ENCODE measurements at places on chromosomes 3 and 15. TPM values are rescaled to one million over a fixed set of nuclear protein-coding genes. Genes with fewer than 3 reads are reported as not detected.

DNA sequence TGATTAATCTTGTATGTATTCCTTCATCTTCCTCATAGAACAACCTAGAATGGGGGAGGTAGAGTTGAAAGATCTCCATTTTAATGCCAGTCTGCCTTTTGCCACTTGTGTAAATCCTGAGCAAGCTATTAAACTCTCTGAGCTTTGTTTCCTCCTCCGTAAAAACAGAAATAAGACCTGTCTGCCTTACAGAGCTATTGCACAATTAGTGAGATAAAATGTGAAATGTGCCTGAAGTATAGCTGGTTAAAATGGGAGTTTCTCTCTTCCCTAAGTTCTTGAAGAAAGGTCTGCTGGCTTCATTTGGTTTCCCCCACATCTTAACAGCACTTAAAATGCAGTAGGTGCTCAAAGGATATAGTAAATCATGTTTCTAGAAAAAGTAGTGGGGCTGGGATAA lies 19.0 kb downstream of the ALDH1A2 start:
- H3K27me3 ChIP-seq: no peaks in the 10 kb centered on the region
- no peak overlapping the region for H3K4me3 ChIP-seq
- DNase-seq: no peak
- no peaks in the 10 kb centered on the region for H3K36me3 ChIP-seq
- H3K27ac ChIP-seq: no peak overlapping the region

GRCh38 chr3:24529210-24529609 lies 34.6 kb upstream of the THRB start:
- no peak overlapping the region for H3K4me3 ChIP-seq
- no peak for DNase-seq
- no peaks in the 10 kb centered on the region for H3K4me1 ChIP-seq
- no peak overlapping the region for H3K27ac ChIP-seq

DNA sequence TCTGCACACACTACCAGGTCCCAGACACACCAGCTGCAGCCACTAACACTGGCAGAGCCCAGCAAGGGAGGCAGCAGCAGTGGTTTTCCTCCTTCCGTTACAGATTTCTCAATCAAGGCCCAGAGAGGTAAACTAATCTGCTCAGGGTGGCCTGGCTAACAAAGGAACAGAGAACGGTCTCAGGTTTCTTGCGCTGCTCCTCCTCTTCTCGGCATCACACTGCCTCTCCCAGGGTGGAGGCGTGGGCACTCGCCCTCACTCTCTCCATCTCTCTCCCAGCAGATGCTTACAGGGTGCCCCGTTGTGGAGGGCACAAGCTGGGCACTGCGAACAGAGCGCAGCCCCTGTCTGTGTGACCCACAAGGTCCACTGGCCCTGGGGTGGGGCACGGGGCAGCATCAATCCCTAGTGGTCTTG lies 228.7 kb downstream of the VPS13C start:
- DNase-seq: no peak
- H3K36me3 ChIP-seq: no peaks in the 10 kb centered on the region
- no peaks in the 10 kb centered on the region for H3K4me1 ChIP-seq
- no peaks in the 10 kb centered on the region for H3K27me3 ChIP-seq
- H3K4me3 ChIP-seq: no peak overlapping the region

DNA sequence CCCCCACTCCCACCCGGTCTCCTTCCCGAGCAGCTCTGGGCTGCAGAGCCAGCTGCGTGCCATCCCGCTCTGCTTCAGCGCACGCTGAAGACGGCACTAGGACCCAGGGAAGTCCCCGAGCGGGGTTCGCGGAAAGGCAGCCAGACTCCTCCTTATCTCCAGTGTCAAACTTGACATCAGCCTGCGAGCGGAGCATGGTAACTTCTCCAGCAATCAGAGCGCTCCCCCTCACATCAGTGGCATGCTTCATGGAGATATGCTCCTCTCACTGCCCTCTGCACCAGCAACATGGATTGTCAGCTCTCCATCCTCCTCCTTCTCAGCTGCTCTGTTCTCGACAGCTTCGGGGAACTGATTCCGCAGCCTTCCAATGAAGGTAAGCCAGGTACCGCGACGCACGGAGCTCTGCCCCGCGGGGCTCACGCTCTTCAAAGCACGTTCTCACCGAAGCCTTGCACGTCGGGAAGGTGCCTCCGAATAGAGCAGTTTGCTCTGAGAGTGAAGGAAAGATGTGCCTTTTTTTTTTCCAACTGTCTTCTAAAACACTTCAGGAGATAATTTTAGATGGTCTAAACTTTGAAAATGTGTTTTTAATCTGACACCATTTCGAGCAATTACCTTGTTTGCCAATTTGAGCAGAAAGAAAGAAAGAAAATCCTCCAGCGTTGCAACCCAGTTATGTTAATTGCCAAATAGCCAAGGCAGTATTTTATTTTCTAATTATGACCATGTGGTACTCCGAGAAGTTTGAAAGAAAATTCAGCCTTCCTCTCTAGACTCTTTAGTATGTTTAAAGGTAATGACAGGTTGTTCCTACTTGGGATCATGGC lies at the start of gene EPHA3:
TSS of gene EPHA3 (plus strand) at position 161 of the 830 bp plus-strand sequence. CDS start at position 289, 128 bp downstream.
- DNase-seq: no peak
- no peaks in the 10 kb centered on the region for H3K36me3 ChIP-seq
- peak within 1 kb of the TSS; percentile 25 for H3K4me3 ChIP-seq
- H3K4me1 ChIP-seq: no peaks in the 10 kb centered on the region
- H3K27me3 ChIP-seq: no peaks in the 10 kb centered on the region
- H3K27ac ChIP-seq: no peak within 1 kb of the TSS

DNA sequence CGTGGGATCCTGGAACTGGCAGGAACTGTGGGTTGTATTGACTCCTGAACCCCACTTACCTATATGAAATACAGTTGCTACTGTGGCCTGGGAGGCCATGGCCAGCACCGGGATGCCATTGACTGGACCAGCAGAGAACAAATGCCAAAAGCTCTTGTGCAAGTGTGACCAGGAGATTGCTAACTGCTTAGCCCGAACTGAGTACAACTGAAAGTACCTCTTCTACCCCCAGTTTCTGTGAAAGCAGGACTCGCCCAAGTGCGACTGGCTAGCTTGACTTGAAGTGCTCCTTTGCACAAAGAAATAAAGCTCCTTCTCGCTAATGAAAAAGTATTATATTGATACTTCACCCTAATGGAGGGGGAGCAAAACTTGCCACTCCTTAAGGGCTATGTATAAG lies 101.3 kb upstream of the ATP11B start:
- no peak for DNase-seq
- no peaks in the 10 kb centered on the region for H3K4me1 ChIP-seq
- no peak overlapping the region for H3K4me3 ChIP-seq
- H3K27me3 ChIP-seq: no peaks in the 10 kb centered on the region

- H3K27ac ChIP-seq: no peak overlapping the region
- no peak for DNase-seq
- H3K27me3 ChIP-seq: no peaks in the 10 kb centered on the region
- no peak overlapping the region for H3K4me3 ChIP-seq
- H3K4me1 ChIP-seq: peaks cover 1% of the 10 kb centered on the region
Observed at GRCh38 chr3:170220871-170221270, 1.4 kb upstream of the PRKCI start.

DNA sequence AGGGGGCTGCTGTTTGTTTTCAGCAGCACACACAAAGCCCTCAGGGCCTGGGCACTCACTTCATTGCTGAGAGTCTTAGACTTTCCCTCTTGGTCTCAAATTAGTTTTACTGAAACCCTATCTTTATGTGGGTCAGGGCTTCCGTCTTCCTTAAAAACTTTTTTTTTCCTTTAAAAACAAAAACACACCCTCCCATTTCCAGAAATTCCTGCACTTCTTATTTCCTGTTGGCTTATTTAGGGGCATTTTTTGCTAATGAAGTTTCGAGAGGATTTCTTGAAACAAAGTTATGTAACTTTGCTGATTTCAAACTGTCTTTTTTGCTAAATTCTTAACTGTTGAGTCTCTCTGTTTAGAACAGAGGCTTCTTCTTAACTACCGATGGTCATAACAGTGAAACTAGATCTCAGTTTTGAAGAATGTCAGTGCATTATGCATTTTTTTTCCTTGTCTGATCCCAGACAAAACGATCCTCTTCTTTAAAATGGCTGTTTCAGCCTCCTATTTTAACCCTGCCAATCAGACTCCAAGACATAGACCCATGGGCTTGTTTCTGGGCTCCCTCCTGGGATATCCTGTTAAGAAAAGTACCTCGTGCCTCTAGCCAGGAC lies 23.3 kb downstream of the ANAPC13 start:
- no peaks in the 10 kb centered on the region for H3K27me3 ChIP-seq
- no peak overlapping the region for H3K4me3 ChIP-seq
- H3K36me3 ChIP-seq: no peaks in the 10 kb centered on the region
- no peak for DNase-seq
- peaks cover 18% of the 10 kb centered on the region for H3K4me1 ChIP-seq
- H3K27ac ChIP-seq: peak overlapping the region; percentile 4

The BCL2A1 gene
- 0.48 TPM for total RNA-seq

The ZNF385D gene
- total RNA-seq: 2.4 TPM

GRCh38 chr3:72632129-72632528 lies 216.1 kb downstream of the SHQ1 start:
- no peak overlapping the region for H3K4me3 ChIP-seq
- no peaks in the 10 kb centered on the region for H3K4me1 ChIP-seq
- no peak for DNase-seq
- H3K27ac ChIP-seq: no peak overlapping the region
- no peaks in the 10 kb centered on the region for H3K27me3 ChIP-seq
- H3K36me3 ChIP-seq: no peaks in the 10 kb centered on the region

DNA sequence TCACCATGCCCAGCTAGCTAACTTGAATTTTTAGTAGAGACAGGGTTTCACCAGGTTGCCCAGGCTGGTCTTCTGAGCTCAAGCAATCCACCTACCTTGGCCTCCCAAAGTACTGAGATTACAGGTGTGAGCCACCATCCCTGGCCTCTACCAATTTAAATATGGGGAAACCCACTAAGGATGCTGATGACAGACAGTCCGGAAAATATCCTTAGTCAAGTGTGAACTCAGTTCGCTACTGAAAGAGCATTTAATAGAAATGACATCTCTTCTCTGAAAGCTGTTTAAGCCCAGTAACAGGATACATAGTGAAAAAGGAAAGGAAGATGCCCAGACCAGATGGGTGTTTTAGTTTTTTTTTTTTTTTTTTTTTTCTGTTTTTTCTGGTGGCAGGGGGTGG lies 7.7 kb upstream of the GRAMD2A start:
- H3K4me3 ChIP-seq: no peak overlapping the region
- H3K4me1 ChIP-seq: peaks cover 2% of the 10 kb centered on the region
- DNase-seq: no peak
- H3K36me3 ChIP-seq: no peaks in the 10 kb centered on the region

GRCh38 chr15:76986743-76987142 lies 8.2 kb upstream of the PSTPIP1 start:
- no peak overlapping the region for H3K4me3 ChIP-seq
- DNase-seq: no peak
- no peak overlapping the region for H3K27ac ChIP-seq
- no peaks in the 10 kb centered on the region for H3K27me3 ChIP-seq
- peaks cover 4% of the 10 kb centered on the region for H3K4me1 ChIP-seq
- no peaks in the 10 kb centered on the region for H3K36me3 ChIP-seq

GRCh38 chr15:75640483-75641178 lies 607 bp upstream of the IMP3 start:
- H3K4me3 ChIP-seq: peak overlapping the region; percentile 95
- peaks cover 4% of the 10 kb centered on the region for H3K4me1 ChIP-seq
- DNase-seq: no peak

DNA sequence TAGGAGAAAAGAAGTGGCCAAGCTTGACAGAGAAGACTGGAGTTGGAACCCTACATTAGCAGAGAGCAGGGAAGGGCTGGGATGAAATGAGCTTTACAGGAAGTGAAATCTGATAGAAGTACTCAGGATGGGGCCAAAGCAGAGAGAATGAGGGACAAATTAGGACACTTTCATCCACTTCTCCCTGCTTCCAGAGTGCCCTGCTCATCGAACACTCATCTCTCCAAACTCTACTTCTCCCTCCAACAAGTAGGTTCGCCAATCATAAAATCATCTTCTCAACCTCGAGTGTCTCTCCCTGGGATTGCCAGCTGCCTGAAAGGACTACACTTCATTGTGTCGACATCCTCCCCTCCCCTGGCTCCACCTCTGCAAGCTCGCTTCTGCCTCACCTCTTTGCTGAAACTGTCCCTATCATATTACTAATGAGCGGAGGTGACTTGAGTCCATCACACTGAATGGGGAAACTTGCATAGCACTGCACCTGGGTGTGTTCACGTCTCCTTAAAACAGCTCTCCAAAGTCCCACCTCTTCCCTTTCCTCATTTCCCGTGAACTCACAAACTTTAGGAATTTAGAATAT lies 365.8 kb downstream of the FOXP1 start:
- no peak overlapping the region for H3K4me3 ChIP-seq
- no peak overlapping the region for H3K27ac ChIP-seq
- no peak for DNase-seq

The SLC22A14 gene
- not detected for total RNA-seq

The AP4E1 gene
- total RNA-seq: 12.7 TPM

GRCh38 chr15:84006421-84006820 lies 229.2 kb upstream of the GOLGA6L4 start:
- no peak for DNase-seq
- no peak overlapping the region for H3K4me3 ChIP-seq
- no peaks in the 10 kb centered on the region for H3K27me3 ChIP-seq

DNA sequence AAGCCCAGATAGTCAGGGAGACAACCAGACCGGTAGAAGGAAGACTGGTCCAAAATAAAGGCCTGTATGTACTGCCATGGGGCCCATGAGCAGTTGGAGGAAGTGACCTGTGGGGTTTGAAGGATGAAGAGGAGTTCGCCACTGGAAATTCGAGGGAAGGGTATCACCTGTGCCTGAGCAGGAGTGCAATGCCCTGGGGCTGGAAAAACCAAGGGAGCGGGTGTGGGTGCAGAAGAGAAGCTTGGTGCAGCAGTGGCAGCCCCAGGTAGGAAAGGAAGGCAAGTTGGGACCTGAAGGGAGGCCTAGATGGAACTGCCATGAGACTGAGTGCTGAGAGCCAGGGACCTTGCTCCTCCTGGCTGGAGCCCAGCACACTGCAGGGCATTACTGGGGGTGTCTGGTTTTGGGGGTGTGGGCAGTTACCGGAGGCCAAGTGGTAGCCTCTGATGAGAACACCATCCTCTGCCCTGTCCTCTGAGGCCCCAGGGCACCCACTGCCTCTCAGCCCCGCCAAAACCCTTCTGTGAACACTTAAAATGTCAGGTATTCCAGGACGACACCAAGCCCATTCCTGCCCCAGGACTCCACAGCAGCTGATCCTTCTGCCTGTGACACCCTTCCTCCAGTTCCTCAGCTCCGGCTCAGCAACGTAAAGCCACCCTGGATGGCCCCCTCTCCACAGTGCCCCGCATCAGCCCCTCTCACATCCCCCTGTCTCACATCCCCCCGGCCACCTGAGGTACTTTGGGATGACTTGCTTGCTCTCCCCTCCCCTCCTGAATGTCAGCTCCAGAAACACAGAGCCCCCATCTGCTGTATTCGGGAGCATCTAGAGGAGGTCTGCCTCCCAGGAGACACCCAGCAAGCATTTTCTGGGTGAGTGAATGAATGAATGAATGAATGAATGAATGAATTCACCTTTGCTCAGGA lies 42.9 kb downstream of the WNT7A start:
- no peaks in the 10 kb centered on the region for H3K36me3 ChIP-seq
- no peak overlapping the region for H3K4me3 ChIP-seq
- no peaks in the 10 kb centered on the region for H3K4me1 ChIP-seq
- DNase-seq: no peak
